Erythroblast (primary cell): ENCODE measurements at places on chromosomes 1 and 21.
A peak's percentile ranks its signal among the peaks of the same experiment; 100 is the strongest.

GRCh38 chr1:41046347-41046775 is 24.8 kb upstream of the SLFNL1 start:
- no peak for DNase-seq

GRCh38 chr1:54156201-54156600 is 3.4 kb upstream of the CDCP2 start:
- DNase-seq, result no peak

DNA sequence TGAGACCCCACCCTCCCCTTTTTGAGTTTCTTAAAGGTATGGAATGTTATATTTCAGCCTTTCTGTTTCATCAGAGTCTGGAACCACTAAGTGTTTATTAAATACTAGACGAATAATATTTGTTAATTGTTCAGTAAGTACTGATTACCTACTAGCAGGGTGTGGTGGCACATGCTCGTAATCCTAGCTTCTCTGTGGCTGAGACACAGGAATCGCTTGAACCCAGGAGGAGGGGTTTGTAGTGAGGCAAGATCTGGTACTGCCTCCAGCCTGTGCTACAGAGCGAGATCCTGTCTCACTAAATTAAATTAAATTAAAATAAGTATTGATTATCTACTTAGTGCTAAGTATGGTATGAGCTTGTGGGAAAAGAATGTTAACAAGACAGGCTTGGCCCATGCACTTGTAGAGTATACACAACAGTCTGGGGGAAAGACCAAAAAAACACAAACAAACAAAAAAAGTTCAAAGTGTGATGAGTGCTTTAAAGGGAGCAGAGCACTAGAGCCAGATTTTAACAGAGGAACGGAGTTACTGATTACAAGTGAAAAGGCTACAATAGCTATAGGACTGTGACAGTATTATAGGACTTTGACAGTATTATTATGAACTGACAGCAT is 2.4 kb downstream of the CEPT1 start:
- DNase-seq, result peak; percentile 16

- no peak for DNase-seq
Measured at GRCh38 chr1:19426294-19427086, 58.8 kb downstream of the CAPZB start.

DNA sequence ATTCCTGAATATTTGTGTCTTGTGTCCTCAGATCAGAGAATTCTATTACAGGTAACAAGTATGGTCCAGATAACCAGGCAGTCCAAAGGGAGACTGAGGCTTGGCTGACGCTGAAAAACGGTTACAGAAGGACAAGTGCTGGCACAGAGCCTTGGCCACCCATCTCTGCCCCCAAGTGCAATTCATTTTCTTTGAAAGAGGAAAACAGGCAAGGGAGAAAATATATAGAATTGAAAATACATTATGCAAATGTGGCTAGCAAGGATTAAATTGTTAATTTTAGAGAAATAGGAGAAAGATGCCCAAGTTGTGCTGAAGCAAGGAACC is 1.2 kb downstream of the SORT1 start:
- DNase-seq, result no peak

- no peak for DNase-seq
Measured at GRCh38 chr1:235745503-235746136, 96.0 kb upstream of the GNG4 start.

- DNase-seq, result no peak
Measured at GRCh38 chr1:20102875-20103274, 16.5 kb downstream of the PLA2G2D start.

- no peak for DNase-seq
Measured at GRCh38 chr21:35096959-35097358, 47.9 kb upstream of the RUNX1 start.

GRCh38 chr1:84436876-84437655 is 38.8 kb downstream of the DNASE2B start:
- DNase-seq, result no peak

DNA sequence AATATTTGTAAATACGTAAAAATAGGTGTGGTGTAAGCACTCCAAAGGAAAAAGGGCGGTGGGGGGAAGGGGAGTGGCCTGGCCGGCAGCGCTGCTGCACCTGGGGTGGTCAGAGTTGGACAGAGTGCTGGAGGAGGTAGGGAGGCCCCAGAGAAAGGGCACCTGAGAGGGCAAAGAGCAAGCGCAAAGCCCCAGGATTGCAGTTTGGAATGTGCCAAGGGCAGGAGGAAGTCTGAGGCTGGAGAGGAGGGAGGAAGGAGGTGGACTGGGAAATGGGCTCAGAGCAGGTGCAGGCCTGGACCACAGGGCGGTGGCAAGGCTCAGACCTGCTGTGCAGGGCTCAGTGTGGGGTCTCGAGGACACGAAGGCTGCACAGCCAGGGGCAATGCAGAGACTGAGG is 30.6 kb downstream of the LDLRAP1 start:
- no peak for DNase-seq

DNA sequence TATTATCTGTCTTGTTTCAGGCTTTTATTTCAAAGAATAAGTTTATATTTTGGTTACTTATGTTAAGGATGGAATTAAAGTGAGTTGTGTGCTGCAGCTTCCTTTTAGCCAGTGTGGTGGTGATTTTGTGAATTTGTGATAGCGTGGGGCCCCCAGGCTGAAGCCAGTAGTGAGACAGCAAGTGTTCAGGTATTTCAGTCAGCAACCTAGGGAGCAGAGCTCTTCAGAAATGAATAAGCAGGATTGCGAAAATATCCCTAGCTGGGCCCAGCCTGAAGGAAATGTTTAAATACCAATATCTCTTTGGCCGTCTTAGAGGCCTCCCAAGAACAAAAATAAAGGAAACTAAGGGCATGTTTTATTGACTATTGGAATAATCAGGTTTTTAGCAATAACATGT is 150.8 kb upstream of the C1orf105 start:
- no peak for DNase-seq

DNA sequence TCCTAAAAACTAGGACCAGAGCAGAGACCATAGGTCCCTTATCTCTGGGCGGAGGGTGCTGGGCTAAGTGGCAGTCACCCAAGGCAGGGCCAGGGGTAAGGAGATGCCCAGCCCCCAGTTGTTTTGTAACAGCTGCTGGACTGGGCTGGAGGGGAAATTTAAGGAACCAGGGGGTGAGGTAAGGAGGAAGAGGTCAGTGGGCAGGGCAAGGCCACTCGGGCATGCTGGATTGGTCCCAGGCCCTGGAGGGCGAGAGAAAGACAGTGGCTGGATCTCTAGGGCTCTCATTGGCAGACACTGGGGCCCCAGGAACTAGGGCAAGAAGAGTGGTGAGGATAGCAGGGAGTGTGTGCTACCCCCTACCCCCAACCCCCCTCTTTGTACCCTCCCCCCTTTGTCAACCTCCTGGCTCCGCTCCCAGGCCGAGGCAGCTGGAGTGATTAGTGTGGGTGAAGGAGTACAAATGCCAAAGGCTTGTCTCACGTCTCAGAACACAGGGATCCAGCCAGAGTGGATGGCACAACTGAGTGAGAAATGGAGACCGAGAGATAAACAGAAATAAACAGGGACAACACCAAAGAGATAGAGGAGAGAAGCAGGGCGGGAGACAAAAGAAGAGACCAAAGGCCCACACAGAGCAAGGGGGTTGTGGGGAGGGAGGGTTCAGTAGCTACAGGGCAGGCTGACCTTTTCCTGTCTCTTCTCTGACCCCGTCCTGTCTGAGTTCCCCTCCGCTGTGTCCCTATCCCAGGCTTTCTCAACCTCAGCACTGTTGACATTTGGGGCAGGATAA is 20.5 kb upstream of the THRAP3 start:
- no peak for DNase-seq

DNA sequence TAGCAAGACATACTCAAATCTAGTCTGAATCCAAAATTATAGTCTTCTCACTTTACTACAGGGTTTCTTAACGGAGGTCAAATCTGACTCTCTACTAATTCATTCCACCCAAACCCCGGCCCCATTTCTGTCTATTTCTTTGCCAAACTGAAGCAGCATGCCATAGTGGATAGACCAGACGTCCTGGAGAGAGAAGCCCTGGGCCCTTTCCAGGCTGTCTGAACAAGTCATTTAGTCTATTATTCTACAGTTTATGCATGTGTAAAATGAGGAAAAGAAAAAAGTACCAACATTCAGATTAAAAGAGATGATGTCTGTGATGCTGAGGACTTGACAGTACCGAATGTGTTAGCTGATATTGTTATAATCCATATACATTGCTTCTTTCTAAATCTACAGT is 95.0 kb downstream of the GDAP2 start:
- DNase-seq, result no peak

GRCh38 chr1:169563019-169563615 is 23.2 kb downstream of the F5 start:
- DNase-seq, result no peak

GRCh38 chr1:39687243-39687642 is 4.0 kb downstream of the HPCAL4 start:
- DNase-seq, result no peak

GRCh38 chr1:56557746-56558145 is 21.6 kb downstream of the PLPP3 start:
- DNase-seq, result no peak

DNA sequence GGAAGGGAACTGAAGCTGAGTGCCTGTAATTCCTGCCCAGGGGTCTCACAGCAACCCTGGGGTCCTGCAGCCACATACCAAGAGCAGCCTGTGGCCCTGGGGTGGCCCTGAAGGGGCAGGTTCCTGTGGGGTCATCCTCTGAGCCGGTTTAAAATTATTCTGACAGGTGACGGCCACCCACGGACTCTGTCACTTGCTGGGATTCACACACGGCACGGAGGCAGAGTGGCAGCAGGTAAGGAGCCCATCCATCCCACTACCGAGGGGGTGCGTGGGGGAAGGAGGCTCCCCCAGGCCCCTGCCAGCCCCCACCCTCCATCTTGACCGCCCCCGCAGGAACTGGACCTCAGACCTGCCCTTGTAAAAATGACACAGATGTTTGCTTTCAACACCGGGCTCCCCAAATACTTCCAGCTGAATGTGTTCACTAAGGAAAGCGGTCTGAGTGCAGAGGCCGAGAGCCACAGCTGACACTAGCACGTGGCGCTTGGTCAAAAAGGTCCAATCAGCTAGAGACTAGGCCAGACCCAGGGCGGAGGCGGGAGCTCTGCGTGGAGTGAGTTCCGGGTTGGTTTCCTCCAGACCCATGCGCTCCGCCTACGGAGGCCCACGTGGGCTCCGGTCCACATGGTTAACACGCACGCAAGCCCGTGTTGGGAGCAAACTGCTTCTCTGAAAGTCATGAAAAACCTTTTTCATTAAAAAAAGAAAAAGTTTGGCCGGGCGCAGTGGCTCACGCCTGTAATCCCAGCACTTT is 10.0 kb downstream of the YBEY start:
- peak; percentile 78 for DNase-seq
